ENCODE measurements at places on chromosomes 16 and 17.

DNA sequence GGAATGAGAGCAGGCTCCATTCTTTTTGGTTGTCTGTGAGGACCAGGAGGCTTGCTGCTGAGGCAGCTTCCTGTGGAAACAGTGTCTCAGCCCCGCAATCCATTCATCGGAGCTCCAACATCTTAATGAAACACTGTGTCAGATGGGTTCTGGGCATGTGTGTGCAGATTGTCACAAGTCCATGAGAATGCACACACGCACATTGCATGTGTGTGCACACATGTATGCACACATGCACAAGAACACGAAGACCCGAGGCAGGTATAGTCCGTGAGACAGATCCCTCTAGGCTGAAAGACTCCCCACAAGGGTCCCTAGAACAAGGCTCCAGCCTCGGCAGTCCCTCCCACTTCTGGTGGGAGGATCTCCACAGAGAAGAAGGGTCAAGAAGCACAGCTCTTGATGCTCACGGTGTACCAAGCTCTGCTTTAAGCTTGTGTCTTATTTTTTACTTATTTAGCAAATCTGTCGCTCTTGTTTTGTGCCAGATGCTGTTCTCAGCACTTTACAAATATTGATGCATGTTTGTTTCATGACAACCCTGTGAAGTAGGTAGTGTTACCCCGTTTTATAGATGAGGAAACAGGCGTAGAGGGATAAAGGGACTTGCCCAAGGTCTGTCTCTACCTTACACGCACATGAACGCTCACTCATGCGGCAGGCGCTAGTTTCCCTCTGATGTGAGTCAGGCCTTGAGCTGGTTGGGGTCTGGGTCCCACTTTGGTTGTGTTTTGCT lies 213.1 kb downstream of the SEC14L1 start:
- DNase-seq: no peak

GRCh38 chr16:3655030-3655395 lies 522 bp downstream of the DNASE1 start:
- no peak for DNase-seq

GRCh38 chr17:69525920-69526841 lies 111.7 kb downstream of the MAP2K6 start:
- DNase-seq: no peak

DNA sequence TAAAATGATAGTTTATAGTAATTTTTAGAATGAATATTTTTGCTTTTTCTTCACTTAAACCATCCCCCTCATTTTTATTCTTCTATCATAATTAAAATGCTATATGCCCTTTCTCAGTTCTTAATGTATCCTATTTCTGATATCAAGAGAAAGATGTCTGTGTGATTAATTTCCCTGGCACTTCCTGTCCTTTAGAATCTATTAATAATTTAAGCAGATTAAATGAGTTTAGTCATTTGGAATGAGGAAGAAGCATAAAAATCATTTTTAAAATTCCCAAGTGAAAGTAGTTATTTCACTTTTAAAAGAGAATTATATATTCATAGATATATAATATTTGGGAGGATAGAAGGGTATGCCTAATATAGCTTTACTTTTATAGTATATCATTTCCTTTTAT lies 27.8 kb upstream of the CDR2 start:
- no peak for DNase-seq

GRCh38 chr17:81448950-81449349 lies 53.7 kb downstream of the BAHCC1 start:
- no peak for DNase-seq

DNA sequence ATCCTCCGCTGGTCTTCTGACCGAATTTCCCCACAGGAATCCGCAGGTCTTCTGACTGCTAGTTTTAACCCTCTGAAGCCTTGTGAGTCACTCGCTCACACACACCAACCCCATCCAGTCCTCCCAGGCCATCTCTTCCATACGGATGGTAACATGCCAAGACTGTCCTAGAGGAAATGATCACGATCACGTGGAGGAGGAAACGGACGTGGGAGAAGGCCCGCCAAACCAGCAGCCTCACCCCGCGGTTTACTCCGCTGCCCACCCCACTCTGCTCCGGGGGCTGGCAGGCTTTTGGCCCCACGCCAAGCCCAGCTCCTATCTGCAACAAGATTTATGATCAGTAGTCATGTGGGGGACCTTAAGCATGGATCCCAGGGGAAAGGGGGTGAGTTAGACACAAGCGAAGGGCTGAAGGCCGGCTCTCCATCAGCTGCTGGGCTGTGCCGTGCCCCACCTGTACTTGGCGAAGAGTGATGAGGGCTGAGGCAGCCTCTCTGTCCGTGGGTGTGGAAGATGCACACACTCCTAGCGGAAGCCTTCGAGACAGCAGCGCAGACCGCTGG lies 1.5 kb upstream of the FAAP100 start:
- DNase-seq: no peak

DNA sequence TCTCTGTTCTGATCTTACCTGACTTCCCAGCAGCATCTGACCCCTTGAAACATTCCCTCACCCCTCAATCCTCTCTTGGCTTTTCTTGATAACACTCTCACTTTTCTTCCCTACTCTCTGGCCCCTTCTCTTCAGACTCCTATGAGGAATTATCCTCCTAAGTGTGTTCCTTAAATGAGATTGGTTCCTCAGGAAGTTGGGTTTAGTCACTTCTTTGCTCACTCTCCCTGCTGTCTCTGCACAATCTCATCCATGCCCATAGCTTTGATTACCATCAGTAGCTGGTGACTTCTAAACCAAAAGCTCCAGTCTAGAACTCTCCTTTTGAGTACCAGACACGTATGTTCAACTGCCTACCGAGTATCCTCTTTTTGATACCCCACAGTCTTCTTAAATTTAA lies 13.0 kb downstream of the MED24 start:
- DNase-seq: no peak
